ENCODE measurements at places on chromosomes 1 and 21.

GRCh38 chr21:39681845-39682244 lies 63.1 kb upstream of the IGSF5 start:
- DNase-seq = no peak

DNA sequence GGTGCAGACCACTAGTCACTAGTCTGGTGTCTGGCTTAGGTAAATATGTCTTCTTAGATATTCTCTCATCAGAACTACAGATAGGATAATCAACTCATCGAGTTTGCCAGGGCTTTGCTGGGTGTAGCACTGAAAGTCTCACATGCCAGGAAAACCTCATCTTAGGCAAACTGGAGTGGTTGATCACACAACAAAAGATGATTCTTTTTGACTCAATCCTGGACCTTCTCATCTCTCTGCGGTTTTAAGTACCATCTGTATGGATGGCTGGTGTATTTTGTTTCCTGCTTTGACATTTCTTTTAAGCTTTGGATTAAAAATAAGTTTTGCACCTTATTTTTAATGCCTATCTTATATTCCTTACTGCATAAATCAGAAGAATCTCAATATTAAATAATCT lies 11.3 kb downstream of the GBP2 start:
- DNase-seq = no peak

GRCh38 chr1:181525104-181525721 lies 41.9 kb downstream of the CACNA1E start:
- no peak for DNase-seq

DNA sequence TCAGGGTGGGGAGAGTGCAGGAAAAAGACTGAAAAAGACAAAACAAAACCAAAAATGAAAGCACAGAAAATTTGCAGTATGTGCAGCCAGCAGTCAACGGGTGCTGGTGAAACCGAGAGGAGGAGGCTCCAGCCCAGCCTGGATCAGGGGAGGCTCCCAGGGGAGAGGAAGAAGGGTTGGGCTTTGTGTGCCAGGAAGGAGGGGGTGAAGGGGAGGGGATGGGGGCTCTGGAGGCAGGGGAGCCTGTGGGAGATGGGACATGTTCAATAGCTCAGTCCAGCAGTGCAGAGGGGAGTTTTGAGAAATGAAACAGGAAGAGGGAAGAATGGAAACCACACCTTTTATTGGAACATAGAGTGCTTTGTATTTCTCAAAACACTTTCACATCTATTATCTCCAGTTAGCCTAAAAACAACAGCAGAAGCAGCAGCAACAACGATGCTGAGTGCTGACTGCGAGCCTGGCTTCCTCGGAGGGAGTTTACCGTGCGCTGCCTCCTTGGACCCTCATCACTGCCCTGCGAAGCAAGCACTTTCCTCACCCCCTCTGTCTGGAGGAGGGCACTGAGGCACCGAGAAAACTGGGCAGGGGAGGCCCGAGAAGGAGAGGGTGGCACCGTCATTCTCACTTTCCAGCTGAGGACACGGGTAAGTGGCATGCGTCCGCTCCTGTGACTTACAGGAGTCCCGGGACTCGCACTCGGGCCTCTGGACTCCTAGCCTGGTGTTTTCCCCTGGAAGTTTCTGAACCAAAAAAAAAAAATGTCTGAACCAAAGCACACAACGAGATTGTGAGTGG lies 62.9 kb downstream of the MDM4 start:
- no peak for DNase-seq

GRCh38 chr1:197954718-197955418 lies 37.7 kb downstream of the LHX9 start:
- no peak for DNase-seq
